ENCODE measurements at places on chromosomes 7 and 10.

GRCh38 chr10:14153570-14154055, 177.1 kb downstream of the FRMD4A start:
- no peak for DNase-seq

DNA sequence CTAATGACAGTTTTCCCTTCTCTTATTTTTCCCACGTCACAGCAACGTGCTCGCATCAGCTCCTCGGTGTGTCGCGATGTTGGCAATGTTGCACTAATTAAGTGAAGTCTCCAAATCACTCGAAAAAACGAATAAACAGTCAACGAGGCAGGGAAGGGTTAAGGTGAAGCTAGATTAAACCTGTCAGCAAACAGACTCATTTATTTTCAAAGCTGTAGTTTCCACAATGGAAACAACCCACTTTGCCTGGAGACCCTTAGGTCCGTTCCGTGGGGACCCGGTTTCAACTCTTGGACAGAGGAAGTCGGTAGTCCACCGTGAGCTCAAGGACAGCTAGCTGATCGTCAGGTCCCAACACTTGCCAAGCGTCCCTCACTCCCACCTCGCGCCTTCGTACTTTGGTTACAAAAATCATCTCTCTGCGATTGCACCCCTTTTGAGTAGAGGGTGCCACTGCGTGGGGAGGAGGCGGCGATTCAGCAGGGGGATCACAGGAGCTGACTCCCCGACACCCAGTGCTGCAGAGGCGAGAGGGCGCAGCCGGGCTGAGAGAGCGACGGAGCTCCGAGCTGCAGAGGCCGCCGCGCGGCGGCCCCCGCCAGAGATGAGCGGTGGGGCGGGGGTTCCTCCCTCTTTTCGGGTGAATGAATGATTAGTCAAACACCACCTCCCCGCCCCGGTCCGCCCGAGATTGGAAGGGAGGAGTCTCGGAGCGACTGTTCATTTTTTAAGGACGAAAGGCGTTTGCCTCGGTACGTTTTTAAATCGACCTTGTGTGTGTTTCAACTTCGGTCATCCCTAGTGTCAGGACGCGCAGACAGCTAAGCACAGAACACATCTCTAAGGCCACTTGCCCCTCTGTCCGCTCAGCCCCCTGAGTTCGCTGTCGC, 1.3 kb upstream of the BMPER start:
- DNase-seq, result no peak

DNA sequence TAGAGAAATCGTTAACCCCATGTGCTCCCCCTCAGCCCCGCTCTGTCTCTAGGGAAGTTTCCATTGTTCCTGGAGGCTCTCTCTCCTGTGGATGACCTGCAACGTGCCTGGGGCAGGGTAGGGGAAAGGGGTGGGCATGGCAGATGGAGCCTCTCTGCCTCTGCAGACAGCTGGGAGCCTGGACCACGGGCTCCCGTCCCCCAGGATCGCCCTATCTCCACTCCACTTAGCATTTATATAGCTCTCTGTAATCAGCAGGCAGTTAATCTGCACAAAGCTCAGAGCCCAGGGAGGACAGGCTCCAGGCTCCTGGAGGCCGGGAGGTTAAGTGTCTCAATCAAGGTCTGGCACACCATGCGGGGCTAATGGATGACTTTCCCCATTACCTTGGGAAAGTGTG, 369.7 kb downstream of the PLXNA4 start:
- no peak for DNase-seq

DNA sequence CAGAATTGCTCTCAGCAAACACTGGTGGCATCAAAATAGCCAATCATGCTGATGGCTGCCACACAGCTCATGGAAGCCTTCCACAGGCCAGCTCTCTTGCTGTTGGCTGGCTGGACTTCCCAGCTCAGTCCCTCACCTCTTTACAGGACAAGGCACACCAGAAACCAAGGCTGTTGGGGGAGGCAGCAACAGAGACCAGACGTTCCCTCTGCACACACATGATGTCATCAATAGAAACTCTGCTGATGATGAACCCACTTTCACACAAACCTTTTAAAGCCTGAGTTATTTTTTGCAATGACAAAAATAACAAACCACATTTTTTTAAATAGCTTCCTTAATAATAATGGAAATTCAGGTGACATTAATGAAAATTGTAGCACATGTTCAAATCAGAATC, 300.9 kb upstream of the C7orf33 start:
- DNase-seq, result no peak

DNA sequence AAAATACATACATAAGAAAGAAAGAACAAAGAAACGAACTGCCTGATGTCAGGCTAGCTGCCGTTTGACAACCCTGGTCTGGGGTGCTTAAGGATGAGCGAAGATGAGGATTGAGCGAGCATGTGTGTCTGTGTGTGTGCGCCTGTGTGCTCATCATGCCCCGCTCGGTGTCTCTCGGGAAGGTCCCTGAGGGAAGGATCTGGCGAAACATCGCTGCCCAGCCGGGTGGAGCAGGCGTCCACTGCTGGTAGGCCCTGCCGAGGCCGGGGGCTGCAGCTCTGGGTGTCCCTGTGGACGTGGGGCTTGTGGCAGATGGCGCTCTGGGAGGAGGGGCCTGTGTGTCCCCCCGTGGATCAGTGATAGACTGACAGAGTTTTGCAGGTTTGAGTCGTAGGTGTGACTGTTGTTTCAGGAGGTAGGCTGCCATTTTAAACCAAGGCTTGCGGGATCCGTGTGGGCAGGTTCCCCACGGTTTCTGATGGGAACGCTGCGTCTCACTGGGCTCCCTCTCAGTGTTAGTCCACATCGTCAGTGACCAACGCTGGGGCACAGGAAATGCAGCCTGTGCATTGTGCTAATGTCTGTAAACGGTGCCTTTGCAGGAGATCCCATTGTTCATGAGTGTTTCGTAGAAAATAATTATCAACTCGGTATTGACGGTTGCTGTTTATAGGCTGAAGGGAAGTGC, 5.9 kb upstream of the SUN1 start:
- DNase-seq, result no peak

DNA sequence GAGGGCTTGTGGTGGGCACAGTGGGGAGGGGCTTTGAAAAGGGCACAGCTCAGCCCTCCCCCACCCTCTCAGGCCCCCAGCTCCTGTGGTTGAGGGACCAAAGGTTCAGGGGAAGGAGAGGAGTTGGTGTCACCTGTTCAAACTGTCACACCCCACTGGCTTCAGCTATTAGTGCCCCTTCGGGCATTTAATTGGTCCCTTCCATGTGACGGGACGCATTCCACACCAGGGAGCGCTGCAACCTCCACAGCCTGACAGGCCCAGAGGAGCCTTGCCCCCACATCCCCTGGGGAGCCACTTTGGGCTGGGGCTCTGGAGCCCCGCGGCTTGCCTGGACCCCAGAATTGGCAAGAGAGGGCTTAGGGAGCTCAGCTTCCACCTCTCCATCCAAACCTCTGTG, 75.7 kb downstream of the C10orf105 start:
- DNase-seq, result no peak

- no peak for DNase-seq
Measured at GRCh38 chr7:41219276-41219675, 483.6 kb downstream of the INHBA start.
